ENCODE measurements at places on chromosomes 12 and 14.
A peak's percentile ranks its signal among the peaks of the same experiment; 100 is the strongest.

DNA sequence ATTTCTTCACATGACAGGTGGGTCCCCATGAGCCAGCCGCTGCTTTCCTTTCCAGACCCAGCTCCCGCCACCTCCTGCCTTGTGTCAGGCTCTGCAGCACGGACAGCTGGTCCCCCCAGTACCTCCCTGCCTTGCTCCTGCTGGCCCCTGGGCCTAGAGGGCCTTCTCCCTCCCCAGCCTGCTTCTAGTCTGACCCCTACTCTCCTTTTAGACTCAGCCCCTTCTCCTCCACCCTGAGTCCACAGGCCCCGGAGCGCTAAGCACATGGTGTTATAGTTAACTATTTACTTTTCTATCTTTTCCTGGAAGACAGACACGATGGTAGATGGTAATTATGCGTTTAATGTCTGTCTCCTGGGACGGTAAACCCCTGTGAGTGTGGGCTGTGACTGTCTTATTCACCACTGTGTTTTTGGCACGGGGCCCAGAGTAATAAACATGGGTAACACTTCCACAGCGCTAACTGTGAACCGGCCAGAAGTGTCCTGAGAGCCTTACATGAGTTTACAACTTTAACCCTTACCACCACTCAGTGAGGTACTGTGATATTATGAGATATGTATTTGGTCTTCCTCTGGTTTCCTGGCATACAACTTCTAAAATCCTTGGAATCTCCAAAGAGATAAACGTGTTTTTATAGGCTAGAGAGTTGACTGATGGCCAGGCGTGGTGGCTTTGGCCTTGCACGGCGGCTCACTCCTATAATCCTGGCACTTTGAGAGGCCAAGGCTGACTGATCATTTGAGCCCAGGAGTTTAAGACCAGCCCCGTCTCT is 41.2 kb downstream of the DGLUCY start:
- DNase-seq = peak; percentile 63

DNA sequence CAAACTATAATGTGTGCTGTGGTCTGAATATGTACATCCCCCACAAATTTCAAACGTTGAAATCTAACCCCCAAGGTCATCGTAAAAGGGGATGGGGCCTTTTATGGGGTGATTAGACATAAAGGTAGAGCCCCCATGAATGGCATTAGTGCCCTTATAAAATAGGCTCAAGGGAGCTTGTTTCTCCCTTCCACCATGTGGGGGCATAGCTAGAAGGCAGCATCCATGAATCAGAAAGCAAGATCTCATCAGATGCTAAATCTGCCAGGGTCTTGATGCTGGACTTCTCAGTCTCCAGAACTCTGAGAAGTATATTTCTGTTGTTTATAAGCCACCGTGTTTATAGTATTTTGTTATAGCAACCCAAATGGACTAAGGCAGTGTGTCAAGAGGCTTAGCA is 33.4 kb upstream of the IGF1 start:
- DNase-seq = no peak

GRCh38 chr12:63782466-63782865 is 2.8 kb downstream of the RXYLT1 start:
- no peak for DNase-seq

GRCh38 chr12:76719171-76720041 is 44.5 kb upstream of the ZDHHC17 start:
- no peak for DNase-seq

- no peak for DNase-seq
Measured at GRCh38 chr12:114140576-114140975, 174.5 kb upstream of the RBM19 start.

DNA sequence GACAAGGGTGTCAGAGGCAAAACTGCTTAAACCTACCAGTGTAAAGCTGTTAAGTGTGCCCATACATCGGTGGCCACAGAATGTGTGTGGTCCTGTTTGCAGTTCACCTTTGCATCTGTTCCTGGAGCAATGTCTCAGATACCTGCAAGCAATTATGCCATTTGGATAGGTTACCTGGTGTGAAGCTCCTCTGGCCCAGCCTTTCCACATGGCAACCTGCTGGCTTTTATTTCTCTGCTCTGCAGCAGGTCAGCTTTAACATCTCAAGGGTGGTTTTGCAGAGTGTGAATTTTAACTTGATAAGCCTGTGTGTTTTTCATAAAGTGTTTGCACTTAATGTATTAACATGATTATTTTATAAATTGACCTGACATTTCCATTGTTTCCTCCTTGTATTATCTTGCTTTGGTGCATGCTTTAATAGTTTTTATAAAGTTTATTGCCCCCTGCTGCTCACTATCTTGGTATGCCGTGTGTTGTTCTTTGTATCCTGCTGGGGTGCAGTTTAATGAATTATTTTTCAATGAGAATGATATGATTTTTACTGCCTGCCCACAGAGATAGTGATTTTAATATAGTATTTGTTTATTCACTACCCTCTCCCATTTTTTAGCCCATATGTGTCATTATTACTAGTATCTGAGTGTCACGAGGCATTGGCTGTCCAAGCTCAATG is 403.8 kb downstream of the NPAS3 start:
- DNase-seq = no peak

- no peak for DNase-seq
Measured at GRCh38 chr12:129169928-129170327, 316.6 kb downstream of the GLT1D1 start.

- no peak for DNase-seq
Measured at GRCh38 chr14:22232486-22232885, 356.5 kb downstream of the DAD1 start.

DNA sequence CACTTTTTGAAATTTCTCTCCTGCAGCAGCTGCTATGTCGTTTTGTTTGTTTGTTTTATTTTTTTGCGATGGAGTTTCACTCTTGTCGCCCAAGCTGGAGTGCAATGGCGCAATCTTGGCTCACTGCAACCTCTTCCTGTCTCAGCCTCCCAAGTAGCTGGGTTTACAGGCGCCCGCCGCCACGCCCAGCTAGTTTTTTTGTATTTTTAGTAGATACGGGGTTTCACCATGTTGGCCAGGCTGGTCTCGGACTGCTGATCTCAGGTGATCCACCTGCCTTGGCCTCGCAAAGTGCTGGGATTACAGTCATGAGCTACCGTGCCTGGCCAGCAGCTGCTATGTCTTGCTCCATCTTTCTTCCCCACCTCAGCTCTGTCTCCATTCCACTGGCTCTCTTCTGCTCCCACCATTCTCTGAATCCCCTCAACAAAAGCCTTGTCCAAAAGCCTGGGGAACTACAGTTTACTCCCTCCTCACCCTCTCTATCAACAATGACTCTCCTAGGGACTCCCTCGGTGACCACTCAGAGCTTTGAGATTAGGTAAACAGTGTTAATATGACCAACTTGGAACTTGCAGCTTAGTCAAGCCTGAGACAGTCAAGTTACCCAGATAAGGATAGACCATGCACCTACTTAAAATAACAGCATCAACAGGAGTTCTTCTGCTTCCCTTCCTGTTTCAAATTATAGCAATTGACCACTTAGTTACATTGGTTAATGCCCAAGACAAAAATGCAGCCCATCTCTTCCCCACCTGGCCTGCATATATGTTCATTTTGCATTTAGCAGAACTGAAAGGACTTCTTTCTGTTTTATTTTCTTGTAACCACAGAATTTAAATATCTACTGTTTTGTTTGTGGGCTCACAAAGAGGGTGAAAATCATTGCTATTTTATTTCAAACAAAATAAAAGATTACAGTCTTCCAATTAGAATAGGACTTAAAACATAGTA is 189.0 kb upstream of the AMIGO2 start:
- DNase-seq = no peak

DNA sequence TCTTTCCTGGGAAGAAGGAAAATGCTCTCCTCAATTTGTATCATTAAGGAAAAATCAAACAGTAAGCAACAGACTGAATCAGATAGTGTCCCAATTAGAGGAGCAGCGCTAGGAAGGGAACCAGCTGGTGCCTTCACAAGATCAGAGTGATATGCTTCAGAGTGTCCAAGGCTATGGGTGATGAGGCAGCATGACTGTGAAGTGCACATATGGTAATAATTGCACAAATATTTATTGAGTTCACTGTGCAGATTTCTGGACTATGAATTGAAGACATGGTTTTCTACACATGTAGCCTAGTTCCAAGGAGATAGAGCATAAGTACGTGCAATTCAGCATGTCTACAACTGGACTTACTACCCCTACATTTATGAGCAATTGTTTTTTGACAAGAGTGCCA is 78.8 kb upstream of the EVL start:
- no peak for DNase-seq

DNA sequence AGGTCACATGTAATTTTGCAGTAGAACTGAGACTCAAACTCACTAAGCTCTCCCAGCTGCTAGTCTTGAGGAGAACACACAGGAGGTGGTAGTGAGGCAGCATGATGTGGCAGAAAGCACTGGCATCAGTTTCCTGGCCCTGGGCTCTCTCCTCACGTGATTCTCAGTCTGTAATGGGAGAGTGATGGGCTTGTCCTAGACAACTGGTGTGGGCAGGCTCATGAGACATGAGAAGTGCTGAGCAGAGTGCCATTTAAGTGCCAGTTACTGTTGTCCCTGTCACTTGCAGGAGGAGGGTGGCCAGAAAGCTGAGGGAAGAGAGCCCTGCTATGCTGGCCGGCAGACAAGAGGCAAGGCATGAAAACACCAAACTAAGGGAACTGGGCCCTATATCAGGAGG is 48.5 kb upstream of the OVCH1 start:
- DNase-seq = no peak

- DNase-seq = no peak
Measured at GRCh38 chr14:29536886-29537511, 390.6 kb downstream of the PRKD1 start.

DNA sequence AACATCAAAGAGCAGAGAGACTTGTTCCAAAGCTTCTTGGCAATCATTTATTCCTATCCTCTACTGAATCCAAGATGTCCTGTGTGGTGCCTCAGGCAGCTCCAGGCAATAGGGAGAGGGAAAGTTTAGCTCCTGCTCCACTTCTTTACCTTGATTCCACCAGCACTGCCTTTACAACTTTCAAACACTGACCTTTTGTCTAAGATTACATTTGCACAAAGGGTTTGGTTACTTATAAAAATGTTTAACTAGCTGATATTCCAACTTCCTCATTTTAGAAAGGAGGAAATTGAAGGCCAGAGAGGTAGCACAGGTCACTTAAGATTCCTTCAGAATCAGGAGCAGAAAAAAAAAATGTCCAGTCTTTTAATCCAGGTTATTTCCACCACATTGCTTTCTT is 192.7 kb downstream of the BTG1 start:
- DNase-seq = no peak

- no peak for DNase-seq
Measured at GRCh38 chr12:32302218-32303173, 96.9 kb upstream of the FGD4 start.

- no peak for DNase-seq
Measured at GRCh38 chr12:129966146-129966995, 62.5 kb upstream of the TMEM132D start.

DNA sequence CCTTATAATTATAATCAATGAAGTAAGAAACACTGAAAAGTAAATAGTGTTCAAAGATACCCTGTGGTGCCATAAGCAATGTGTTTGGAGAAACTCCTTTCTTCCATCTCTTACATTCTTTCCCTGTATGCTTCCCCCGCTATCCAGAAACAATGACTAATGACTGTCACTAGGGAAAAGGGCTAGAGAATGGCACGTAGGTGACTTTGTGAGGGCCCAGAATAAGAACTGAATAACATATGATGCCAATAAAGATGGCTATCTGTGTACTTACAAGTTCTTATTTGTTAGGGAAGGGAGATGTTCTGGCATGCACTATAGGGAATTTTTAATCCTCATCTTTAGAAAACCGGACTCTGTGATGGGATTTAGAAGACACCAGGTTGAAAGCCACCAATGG is 4.7 kb upstream of the KRT7 start:
- no peak for DNase-seq

DNA sequence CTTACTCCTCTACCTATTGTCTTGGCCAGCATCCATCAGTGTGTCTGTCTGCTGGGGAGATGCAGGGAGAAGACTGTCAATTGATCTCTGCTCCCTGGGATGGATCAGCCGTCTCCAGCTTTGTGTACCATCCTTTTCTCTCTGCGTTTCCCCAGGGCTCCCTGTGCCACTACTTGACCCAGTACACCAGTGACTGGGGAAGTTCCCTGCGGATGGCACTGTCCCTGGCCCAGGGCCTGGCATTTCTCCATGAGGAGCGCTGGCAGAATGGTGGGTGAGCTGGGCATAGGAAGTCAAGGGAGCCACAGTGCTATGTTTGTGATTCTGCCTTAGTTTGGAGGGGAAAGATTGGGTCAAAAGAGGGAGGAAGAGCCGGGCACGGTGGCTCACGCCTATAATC is 5.1 kb downstream of the AMHR2 start:
- DNase-seq = no peak

GRCh38 chr14:104583424-104584306 is 4.1 kb downstream of the C14orf180 start:
- DNase-seq = no peak

DNA sequence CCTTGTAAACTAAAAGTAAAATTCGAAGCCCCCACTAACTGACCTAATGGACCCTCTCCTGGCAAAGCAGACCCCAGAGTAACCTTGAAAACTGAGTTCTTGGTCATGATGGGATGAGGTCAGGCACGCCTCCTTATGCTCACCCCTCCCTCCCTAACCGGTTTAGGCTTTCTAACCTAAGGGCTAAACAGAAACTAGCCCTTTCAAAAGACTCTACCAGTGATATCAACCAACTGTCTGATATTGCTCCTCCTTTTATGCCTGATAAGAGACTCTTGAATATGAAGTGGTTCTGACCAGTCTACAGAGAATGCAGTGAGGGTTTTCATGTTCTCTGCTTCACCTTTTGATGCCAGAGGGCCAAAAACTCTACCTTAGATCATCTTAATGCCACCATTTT is 4.8 kb upstream of the LPCAT3 start:
- DNase-seq = no peak

- DNase-seq = no peak
Measured at GRCh38 chr12:2151391-2151790, 98.6 kb downstream of the CACNA1C start.

DNA sequence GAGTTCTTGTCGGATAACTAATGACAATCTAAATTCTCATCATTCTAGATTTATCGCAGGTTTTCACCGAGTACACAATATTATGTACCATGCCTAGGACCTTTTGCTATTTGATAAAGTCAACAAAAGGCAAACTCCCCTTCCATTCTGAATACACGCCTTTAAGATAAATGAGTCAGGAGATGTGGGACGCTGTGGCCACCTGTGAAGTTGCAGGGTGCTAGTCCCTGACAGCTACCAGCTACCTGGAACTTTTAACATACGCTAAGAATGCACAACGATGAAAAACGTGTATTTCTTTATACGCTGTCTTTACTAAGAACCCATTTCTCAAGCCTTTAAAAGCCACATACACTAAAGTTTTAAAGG is 678 bp downstream of the MDM1 start:
- no peak for DNase-seq

- DNase-seq = no peak
Measured at GRCh38 chr12:79164890-79165289, 300.3 kb downstream of the SYT1 start.

GRCh38 chr12:45220363-45220931 is 4.6 kb downstream of the ANO6 start:
- DNase-seq = no peak

GRCh38 chr12:111842556-111843396 is 748 bp downstream of the MAPKAPK5 start:
- DNase-seq = no peak

- no peak for DNase-seq
Measured at GRCh38 chr12:106415134-106415533, 57.6 kb downstream of the POLR3B start.

GRCh38 chr12:89208661-89209096 is 143.6 kb downstream of the DUSP6 start:
- no peak for DNase-seq

GRCh38 chr12:86286119-86286518 is 29.9 kb upstream of the MGAT4C start:
- no peak for DNase-seq

GRCh38 chr12:76848132-76848531 is 30.7 kb downstream of the CSRP2 start:
- DNase-seq = no peak

Measured in natural killer cell (primary cell).